Fibroblast of lung (primary cell): ENCODE measurements at places on chromosomes 13 and 19.

- peak; percentile 86 for DNase-seq
Observed at GRCh38 chr19:6233056-6233826, 46.5 kb downstream of the MLLT1 start.

DNA sequence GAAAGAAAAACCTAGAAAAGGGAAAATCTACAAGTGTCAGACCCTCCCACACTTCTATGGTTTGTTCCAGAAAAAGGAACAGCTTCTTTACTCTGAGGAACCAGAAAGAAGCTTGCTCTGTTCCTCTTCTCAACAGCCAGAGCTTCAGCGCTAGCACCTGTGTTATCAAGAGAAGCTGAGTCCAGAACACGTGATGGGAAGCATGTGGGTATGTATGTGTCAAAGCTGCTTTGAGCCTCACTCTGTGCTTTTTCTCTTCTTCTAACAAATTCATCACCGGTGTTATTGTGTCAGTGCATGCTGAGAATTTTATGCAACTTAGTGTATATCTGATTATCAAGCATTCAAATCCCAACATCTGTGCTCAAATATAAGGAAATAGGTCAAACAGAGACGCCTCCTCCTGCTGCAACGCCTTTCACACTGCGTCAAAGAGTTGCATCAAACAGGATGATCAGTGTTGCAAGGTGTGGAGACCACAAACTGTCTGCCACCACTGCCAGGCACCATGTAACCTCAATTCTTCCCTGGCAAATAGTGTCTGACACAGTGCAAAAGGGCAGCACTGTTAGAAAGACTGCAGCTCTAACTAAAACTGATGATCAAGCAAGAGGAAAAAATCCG lies 83.9 kb downstream of the LRRC63 start:
- DNase-seq, result peak; percentile 88

DNA sequence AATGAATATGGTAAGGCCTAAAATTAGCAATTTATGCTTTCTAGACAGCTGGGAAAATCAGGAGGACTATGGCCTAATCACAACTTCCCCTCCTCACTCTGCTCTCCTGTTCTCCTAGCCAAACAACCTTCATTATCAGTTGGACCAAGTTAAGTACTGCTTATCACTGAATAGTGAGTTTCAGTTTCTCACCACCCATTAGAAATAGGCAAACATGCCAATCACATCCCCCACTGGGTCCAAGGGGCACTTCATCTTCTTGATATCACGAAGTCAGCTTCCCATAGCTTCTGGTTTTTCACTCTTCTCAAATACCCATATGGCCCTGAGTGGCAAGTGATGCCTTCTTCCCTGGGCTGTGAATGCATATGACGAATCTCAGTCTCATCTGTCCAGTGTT lies 689.6 kb downstream of the SLITRK5 start:
- no peak for DNase-seq

- peak; percentile 0 for DNase-seq
Observed at GRCh38 chr13:103788061-103788652, 721.9 kb upstream of the SLC10A2 start.

DNA sequence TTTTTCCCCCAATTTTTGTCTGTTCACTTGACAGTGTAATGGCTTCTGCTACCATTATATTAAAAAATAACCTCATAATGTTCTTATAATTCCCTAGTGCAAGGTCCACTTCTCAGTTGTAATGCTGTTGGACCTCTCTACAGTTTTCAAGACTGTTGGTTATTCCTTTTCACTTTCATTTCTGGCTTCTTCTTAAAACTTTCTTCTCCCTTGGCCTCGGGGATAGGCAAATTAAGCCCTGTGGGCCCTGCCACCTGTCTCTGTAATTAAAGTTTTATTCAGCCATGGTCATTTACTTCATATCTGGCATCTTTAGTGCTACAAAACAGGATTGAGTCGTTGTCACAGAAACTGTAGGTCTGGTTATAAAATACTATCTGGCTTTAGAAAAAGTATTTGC lies 313.5 kb downstream of the KLF12 start:
- DNase-seq, result no peak

DNA sequence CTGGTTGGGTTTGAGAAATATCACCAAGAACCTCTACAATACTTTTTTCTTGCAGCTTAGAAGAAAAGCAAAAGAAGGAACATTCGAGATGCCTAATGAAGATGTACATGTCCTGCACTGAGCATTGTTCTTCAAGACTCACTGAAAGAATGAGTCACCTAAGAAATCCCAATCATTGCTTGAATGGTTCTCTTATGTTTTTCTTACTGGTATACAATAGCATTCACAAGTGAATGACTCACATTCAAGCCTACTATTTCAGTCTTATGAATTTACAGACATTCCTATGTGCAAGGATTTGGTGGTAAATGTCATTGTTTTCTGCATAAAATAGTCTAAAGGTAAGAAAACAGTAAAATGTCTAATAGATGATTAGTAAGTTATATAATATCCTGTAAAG lies 594.6 kb downstream of the PCDH9 start:
- DNase-seq, result peak; percentile 97

DNA sequence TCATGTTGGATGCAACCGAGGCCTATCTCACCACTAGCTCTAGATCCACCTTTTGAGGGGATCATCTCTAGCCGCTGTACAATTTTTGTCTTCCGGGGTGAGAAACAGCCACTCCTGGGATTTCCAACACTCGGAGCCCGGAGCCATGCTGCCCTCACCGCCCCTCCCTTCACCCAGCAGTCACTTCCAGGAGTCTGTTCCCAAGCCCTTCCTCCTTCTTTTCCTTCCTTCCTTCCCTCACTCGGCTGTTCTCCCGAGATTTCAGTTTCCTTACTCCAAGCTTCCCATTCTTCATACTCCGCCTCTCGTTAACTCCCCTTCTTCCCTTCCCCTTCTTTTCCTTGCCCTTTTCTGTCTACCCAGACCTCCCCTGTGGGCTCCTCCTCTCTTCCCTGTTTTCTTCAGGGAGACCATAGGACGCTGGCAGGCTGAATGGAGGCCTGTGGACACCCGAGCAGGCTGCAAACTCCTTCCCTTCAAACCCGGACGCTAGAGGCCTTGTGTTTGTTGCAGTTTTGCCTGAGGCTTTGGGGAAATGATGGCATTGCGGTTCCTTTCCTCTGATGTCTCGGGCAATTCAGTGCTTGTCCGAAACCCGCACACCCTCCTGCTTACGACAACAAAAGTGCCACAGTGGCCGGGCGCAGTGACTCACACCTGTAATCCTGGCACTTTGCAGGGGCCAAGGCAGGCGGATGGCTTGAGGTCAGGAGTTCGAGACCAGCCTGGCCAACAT lies 96.0 kb downstream of the CAB39L start:
- DNase-seq, result no peak

DNA sequence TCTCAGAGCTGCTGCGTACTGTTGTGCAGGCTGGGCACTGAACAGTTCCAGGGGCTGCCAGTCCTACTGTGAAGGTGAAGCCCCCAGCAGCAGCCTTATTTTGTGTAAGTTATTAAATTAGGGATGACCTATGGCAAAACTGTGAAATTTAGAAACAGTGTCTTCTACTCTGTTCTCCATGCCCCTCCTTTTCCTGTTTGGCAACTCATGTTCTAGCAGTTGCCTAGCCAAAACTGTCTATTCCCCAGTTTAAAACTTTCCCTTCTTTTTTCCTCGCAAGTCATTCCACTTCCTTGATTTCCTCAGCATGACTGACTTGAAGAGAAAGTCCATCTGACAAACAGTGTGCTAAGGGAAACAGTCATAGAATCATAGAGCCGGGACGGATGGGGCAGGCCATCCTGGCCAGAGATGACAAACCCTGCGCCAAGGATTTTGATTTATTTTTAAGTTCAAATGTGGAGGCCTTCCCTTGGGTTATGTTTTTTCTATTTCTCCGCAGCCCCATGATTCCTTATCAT lies 78.1 kb upstream of the OLFM4 start:
- DNase-seq, result no peak

DNA sequence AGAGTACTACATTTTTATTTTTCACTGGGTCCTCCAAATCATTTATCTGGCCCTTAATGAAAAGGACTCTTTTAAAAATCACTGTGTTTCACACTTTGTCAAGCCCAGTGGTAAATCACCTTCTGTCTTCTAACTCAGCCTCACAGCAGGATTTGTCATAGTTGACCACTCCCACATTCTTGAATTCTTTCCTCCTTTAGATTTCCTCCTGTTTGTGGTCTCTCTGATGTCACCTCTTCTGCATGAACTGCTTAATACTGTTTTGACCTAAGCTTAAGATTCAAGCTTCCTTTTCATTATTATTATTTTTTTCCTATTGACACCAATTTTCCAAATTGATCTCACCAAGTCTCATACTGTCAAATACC lies 899.8 kb upstream of the MIR17HG start:
- peak; percentile 10 for DNase-seq

GRCh38 chr13:69565334-69565733 lies 542.3 kb upstream of the ATXN8OS start:
- DNase-seq, result peak; percentile 79

DNA sequence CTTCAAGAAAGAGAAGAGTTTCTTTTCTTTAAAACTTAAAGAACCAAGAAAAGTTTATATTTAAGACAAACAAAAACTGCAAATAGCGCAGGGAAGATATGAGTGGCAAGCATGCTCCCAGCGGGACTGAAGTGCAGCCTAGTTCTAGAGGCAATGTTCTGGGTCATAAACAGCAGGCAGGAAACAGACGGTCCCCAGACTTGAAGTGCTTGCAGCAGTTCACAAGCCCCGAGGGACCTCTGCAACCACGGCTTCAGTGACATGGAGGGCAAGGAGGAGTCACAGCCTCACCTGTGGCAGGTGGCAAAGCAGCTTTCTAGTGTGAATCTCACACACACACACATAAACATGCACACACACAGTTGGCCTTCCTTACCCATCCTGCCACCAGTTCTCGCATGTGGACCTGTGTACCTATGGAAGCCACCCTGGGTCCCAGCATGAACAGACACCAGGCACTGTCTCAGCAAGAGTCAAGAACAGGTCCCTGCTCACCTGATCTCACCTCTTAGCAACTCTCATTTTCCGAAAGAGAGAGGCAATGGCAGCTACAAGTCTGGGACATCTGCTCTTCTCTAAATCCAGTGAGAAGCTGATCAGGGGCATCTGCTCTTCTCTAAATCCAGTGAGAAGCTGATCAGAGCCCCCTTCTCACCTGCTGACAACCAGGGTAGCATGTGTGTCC lies 162.0 kb downstream of the EFNB2 start:
- peak; percentile 24 for DNase-seq

DNA sequence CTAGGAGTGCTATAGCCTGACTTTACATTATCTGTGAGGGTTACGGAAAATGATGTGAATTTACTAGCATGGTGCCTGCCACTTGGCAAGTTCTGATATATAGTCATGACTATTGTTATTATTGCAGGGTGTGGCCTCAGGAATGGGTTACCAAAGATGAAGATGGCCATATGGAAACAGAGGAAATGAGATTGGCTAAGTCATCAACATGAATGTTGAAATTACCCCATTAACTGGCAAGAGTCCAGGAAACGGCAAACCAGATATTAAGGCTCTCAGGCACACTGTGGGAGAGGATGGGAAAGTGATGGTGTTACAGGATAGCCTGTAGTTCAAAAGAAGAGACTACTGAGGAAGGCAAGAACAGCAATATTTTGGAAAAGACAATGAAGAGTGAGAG lies 183.3 kb downstream of the KCNRG start:
- DNase-seq, result peak; percentile 21
